ENCODE measurements at places on chromosomes 7 and 10.

DNA sequence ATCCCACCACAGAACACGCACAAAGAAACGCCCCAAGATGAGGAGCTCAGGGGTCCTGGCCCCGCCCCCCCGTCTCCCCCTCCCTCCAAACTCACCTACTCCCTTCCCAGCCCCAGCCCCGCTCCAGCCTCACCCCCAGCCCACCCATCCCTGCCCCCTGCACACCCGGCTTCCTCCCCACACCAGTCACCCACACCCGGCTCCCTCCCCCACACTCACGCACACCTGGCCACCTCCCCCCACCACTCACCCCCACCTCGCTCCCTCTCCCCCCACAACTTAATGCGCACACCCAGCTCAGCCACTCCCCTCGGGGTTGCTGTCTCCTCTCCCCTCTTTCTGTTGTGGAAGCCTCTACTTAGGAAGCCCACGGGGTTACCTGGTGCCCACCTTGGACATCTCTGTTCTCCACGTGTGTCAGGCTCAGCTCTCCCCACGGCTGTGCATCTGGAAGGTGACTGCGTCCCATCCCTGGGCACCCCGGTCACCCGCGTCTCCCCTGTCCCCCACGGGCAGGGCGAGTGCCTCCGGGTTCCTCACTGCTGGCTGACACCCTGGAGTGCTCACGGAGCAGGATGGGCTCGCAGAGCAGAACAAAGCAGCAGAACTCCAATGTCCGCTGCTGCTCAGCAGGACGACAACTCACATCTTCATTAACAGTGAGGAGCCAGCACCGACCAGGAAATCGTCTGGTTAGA, 166.8 kb downstream of the USP6NL start:
- no peak for DNase-seq

DNA sequence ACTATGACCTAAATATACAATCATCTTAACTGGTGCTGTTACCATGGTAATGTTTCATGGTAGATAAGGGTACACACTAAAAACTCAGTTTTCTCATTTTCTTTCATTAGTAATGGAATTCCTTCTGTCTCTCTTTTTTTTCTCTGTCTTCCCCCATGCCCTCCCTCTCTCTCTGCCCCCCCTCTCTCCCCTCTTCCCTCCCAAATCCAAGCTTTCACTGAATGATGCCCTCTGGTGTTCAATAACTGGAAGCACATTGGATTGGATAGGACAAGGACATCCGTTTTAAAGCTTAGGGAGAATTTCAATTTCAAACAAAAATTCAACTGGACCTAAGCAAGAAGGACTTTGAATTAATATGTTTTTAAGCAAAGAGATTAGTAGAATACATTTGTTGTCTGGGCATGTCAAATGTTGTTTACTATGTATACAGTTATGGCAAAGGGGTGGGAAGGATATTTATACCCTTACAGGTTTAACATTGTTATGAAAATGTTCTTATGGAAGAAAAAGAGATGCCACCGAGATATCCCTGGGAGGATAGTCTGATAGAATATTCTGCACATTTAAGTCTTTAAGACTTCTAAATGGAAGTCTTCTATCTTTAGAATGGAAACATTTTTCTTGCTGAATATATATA, 6.1 kb downstream of the CHRM2 start:
- no peak for DNase-seq

- DNase-seq = no peak
These were observed 20.0 kb downstream of the KCNK18 start for GRCh38 chr10:117217196-117217761.

DNA sequence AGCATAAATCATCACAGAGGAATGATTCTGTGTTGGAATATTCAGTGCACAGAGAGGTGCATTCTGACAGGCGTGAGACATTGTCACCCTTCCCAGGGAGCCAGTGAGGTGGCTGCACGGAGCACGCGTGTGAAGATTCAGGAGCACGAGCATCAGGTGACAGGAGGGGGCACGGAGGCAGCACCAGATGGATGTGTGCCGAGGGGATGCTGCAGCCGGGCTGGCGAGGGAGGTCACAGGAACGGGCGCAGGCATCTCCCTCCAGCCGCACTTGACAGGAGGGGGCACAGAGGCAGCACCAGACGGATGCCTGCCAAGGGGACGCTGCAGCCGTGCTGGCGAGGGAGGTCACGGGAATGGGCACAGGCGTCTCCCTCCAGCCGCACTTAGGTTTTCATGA, 66.5 kb downstream of the DIP2C start:
- DNase-seq = no peak

- DNase-seq = no peak
These were observed 6.7 kb upstream of the MNX1 start for GRCh38 chr7:157017149-157017548.

DNA sequence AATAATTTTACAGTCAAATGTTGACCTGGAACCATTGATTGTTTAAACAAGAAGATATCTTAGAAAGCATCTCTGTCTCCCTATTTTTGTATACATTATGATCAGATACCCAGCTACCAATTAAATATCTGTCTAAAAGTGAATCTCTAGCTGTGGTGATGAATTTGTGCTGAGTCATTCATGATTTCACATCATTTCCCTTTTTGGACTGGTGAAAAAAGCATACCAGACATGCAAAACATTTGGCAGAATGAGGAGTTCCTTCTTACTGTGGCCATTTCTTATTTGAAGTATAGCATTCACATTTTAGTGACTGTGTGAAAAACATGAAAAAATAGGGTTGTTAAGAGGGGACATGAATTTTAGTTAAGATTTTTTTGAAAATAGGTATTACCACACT, 98.0 kb upstream of the GATA3 start:
- no peak for DNase-seq

GRCh38 chr10:3412071-3412582, 239.5 kb upstream of the PITRM1 start:
- DNase-seq = no peak

DNA sequence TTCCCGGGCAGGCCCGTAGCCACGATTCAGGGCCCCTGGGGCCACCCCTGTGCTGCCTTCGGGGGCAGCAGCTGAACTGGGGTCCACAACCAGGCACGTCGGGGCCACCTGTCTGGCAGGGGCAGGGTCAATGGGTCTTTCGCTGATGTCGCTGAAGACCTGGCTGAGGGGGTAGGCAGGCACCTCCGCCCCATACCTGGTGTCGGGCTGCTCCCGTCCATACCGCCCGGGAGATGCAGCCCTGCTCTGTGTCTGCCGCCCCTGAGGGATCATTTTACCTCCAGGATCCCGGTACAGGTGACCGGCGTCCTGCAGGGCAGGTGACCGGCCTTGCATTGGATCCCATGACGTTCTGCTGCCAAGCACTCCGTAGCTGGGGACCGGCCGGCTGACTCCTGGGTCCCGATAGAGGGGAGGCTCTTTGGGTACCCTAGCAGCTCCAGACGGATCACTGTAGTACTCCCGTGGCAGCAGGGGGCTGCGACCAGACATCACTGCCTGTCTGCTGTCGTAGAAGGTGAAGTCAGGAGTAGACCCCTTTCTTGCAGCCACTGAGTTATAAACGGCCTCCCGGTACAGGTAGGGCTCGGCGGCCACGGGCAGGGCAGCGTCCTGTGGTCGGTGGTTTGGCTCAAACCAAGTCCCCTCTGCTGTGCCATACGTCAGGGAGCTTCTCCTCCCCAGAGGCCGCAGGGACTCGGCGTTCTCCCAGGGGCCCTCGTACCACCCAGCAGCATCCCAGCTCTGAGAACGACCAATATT, 85.2 kb downstream of the ZRANB1 start:
- no peak for DNase-seq

DNA sequence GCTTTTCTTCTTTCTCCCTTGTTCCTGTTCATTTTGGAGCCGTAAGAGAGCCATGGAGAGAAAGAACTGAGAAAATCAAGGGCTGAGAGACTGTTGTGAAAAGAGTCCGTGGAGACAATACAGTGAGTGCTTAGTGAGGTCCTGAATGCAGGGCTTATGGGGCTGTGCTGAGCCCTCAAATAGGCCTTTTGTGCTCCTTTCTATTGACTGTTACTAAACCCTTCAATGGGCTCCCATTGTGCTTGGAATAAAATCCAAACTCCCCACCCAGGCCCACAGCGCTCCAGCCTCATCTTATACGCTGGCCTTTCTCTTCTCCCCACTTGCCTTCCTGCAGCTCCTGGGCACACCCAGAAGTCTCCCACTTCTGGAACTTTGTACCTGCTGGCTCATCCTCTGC, 243.1 kb upstream of the HABP2 start:
- DNase-seq = no peak

DNA sequence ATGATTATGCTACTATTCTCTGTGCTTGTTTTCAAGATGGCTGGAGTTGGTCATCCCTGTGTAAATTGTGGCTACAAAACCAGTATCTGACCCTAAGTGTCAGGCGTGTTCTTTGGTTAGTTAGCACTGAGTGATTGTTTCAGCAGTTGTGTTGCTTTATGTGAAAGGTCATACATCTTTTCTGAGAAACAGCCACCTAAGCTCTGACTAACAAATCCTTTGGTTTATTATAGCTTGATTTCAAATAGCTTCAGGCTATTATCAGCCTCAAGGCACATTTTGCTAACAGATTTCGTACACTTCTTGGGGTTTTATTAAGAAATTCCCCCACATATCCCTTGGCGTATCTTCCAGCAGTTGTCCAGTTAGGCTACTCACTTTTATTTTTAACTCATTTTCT, 4.8 kb upstream of the ADRB1 start:
- DNase-seq = no peak

- no peak for DNase-seq
These were observed 43.1 kb downstream of the AMZ1 start for GRCh38 chr7:2730846-2731770.

GRCh38 chr10:60450291-60450690, 60.6 kb upstream of the ANK3 start:
- DNase-seq = no peak

DNA sequence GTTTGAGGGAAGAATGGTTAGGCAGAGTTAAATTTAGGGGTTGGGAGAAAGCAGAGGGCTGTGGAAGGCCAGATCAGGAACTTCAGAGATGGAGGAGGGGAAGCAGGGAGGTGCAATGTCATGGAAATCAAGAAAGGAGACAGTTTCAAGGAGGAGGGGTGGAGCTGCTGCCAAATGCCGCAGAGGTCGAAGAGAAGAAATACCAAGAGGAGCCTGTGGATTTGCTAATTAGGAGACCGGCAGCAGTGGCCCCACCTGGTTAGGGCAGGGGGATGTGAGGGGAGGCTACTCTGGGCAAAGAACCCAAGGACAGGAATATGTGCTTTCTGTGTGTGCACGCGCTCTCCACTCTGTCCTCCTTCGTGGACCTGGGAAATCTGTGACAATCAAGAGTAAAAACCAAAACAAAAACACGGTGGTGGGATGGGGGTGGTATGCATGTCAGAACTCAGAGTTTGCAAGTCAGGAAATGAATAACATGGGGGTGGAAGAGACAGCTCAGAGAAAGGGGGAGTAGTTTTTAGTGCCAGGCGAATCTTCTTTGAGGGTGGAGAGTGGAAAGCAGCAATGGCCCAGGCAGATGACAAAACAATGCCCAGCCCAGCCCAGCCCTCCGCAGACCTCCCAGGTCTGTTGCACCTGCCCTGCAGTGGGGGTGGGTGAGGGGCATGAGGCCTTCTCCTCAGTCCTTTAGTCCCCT, 102.9 kb upstream of the PAX2 start:
- no peak for DNase-seq

- no peak for DNase-seq
These were observed 99.1 kb downstream of the CCDC71L start for GRCh38 chr7:106561666-106562411.

GRCh38 chr7:159158125-159158887, 13.6 kb upstream of the VIPR2 start:
- DNase-seq = no peak

- DNase-seq = no peak
These were observed 55.2 kb upstream of the DKK1 start for GRCh38 chr10:52258799-52259425.

DNA sequence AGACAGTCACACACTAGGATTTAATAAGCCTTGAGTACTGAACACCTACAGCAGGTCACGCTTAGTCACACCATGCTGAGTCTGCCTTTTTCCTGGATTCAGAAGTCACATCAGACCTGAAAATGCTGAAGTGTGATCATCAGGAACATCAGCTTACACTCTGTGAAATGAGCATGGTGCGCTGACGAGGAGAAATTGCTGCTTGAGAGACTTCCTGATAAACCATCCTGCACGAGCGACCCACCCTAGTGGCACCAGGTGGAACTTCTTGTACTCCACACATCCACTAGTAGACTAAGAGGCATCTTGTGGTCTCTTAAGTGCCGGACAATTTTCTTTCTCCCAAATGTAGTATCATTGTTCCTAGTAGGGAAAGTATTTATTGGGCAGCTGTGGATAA, 51.8 kb upstream of the MRLN start:
- no peak for DNase-seq

GRCh38 chr7:86908948-86909347, 150.5 kb downstream of the ELAPOR2 start:
- DNase-seq = no peak

DNA sequence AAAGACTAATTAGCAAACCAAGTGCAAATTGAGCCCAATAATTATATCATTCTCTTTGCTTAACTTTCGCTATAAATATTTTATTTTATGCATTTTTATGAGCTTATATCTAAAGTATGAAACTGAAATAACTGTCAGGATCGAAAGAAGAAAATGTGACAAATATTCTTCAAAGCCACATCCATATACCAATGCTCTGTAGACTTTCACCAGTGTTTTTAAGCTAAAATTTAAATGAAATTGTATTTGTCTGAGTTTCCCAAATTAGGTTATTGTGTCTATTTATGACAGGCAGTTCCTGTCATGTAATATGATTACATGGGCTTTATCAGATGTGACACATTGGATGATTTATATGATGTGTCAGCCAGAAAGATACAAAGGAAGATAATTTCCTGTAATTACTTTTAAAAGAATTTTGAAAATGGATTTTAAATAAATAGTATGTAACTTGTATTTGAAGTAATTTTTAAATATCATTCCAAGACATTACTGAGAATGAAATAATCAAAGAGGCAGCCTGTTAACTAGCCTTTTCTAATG, 317.9 kb upstream of the KLF6 start:
- DNase-seq = no peak

- DNase-seq = no peak
These were observed 397.8 kb upstream of the NRP1 start for GRCh38 chr10:33732161-33732680.

DNA sequence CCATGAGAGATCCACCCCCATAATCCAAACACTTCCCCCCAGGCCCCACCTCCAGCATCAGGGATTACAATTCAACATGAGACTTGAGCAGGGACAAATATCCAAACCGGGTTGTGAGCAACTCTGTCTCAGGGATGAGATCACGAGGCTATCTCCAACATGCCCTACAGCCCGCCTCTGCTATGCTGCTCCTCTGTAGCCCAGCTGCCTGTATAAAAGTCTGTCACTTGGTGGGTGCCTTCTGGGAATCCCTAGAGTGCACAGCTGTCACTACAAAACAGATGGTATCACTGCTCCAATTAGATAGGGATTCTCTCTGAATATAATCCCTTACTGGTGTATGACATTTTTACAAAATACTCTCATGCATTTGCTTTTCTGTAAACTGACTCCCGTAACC, 114.9 kb upstream of the NANOS1 start:
- DNase-seq = no peak

- DNase-seq = no peak
These were observed 125.6 kb upstream of the TNRC18 start for GRCh38 chr7:5549096-5549763.

GRCh38 chr10:48216744-48217143, 57.8 kb downstream of the FRMPD2 start:
- DNase-seq = no peak

GRCh38 chr10:29109707-29110571, 178.9 kb upstream of the LYZL1 start:
- no peak for DNase-seq

GRCh38 chr10:123529146-123529760, 136.9 kb upstream of the GPR26 start:
- DNase-seq = no peak

GRCh38 chr7:80136261-80137055, 1.8 kb downstream of the GNAI1 start:
- no peak for DNase-seq

- no peak for DNase-seq
These were observed 275.5 kb upstream of the DGKB start for GRCh38 chr7:15178065-15178464.
